ENCODE measurements at places on chromosomes 16 and 17.
A peak's percentile ranks its signal among the peaks of the same experiment; 100 is the strongest.

DNA sequence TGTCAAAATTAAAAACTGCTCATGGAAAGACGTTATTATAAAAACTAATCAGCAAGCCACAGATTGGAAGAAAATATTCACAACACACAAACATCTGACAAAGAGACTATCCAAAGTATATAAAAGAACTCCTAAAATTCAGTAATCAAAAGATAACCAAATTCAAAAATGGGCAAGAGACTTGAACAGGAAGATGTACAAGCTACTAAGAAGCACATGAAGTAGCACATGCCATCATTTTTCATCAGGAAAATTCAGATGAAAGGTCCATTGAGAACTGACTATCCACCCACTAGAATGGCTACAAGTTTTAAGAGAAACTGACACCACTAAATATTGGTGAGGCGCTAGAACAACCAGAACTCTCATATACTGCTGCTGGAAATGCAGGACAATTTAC lies 3.4 kb upstream of the HLF start:
- no peak for DNase-seq

GRCh38 chr17:67441052-67441895 lies 64.2 kb downstream of the PITPNC1 start:
- peak; percentile 67 for DNase-seq

DNA sequence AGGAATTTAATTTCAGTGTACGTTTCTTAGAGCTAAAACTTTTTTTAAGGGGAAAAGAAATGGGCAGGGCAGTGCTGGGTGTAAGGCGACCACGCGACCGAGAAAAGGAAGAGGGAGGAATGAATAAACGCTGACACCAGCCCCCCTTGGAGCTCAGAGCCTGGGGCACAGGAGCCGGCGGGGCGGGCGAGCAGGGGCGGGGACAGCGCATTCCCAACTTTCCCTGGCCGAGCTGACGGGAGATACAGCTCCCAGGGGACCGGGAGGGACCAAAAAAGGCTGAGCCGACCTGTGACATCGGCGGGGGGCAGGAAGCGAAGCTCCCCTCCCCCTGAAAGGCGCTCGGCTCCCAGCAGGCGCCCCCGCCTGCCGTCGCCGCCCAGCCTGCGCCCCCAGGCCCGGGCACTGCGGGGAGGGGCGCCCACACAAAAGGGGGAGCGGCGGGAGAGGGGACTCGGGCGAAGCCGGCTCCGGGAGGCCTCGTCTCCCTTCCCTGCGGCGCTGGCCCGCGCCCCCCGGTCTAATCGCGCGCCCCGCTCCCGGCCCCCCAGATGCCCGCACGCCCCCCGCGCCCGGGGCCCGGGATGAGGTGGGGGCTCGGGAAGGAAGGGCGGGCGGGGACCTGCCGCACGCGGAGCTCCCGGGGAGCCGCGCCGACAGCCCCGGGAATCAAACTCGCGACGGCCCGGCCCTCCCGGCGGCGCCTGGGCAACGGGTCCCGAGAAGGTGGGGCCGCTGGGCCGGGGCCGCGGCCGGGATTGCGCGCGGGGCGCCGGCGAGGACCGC lies 622 bp downstream of the CUEDC1 start:
- no peak for DNase-seq

DNA sequence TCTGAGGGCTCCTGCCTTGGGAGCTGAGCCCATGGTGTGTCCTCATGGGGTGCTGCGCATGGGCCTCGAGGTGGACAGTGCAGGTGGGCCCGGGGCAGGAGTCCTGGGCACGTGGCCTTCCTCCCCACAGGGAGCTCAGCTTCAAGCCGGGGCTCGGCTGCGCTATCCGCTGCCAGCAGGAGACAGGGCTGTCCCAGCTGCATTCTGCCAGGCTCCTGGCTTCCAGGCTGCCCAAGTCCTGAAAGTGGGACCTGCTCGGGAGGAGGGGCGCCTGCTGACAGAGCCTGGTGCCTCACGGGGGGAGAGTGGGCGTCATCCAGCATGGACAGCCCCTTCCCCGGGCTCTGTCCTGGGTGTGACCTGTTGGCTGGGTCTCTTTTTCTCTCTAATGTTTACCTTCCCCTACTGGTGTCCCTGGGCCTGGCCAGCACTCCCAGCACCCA lies 7.1 kb downstream of the TRAF7 start:
- DNase-seq: no peak

DNA sequence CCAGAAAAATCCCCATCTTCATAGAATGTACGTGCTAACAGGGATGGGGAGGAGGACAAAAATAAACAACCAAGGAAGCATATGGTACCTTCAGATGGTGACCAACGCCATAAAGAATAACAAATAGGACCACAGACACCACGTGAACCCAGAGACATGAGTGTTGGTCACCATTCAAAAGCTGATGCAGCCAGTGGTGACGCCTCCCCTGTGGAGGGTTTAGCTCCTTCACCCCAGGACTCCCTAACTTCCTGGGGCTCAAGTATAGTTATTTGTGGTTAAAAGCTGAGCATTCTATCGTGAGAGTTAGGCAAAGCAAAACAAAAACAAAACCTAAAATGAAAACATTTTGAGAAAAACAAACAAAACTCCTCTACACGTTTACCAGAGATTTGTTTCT lies 184.7 kb downstream of the SOX9 start:
- no peak for DNase-seq

DNA sequence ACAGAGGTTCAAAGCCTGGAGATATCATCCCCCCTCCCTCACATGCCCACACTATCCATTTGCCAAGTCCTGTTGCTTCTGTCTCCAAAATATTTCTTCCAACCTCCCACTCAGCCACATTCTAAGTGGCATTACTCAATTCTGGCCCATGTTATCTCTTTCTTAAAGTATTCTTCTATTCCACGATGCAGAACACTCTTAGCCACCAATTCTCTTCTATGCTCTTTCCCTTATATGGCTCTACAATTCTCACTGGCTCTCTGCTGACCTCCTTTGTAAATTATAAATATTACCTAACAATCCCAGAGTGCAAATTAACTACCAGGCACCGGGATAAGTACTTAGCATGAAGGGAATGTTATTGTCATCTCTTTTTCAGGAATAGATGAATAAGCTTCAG lies 82.4 kb downstream of the KCNJ2 start:
- DNase-seq: no peak

DNA sequence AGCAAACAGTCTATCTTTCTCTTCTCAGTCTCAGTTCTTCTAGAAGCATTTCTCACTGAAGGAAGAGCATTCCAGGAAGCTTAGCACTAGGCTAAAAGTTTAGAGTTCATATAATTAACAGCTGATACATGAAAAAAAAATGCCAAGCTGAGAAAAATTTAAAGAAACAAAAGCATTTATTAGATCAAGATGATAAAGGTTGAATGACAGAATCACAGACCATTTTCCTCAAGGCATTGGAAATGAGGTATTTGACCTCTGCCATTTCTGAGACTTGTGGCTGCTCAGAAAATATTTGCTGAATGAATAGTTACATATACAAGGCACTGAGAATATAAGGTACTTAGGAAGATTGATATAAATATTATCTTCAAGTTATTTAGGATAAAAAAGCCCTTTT lies 901.6 kb upstream of the GOT2 start:
- DNase-seq: no peak

- DNase-seq: no peak
Measured at GRCh38 chr17:81285894-81286293, 9.2 kb downstream of the SLC38A10 start.

GRCh38 chr16:10242097-10242496 lies 59.9 kb upstream of the GRIN2A start:
- no peak for DNase-seq

DNA sequence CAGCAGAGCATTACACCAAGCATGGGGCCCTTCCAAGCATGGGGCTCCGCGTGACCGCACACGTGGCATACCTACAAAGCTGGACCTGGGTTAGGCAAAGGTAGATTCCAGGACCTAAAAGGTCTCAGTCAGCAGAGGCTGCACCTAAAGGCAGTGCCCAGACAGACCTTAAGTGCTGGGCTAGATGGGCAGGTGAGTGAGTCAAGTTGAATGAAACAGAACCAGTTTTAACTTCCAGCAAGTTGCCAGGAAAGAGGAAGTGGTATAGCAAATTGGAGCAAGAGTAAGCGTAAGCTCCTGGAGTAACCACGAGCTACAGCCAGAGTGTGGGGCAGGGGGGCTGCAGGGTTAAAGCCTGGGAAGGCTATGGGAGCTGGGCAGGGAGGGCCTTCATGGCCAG lies 49.5 kb downstream of the SRCIN1 start:
- no peak for DNase-seq

GRCh38 chr17:80921741-80922579 lies 69.7 kb upstream of the CHMP6 start:
- DNase-seq: no peak

- DNase-seq: no peak
Measured at GRCh38 chr16:75620326-75621169, 2.5 kb downstream of the ADAT1 start.

- DNase-seq: no peak
Measured at GRCh38 chr16:11138022-11138768, 117.8 kb downstream of the SOCS1 start.

DNA sequence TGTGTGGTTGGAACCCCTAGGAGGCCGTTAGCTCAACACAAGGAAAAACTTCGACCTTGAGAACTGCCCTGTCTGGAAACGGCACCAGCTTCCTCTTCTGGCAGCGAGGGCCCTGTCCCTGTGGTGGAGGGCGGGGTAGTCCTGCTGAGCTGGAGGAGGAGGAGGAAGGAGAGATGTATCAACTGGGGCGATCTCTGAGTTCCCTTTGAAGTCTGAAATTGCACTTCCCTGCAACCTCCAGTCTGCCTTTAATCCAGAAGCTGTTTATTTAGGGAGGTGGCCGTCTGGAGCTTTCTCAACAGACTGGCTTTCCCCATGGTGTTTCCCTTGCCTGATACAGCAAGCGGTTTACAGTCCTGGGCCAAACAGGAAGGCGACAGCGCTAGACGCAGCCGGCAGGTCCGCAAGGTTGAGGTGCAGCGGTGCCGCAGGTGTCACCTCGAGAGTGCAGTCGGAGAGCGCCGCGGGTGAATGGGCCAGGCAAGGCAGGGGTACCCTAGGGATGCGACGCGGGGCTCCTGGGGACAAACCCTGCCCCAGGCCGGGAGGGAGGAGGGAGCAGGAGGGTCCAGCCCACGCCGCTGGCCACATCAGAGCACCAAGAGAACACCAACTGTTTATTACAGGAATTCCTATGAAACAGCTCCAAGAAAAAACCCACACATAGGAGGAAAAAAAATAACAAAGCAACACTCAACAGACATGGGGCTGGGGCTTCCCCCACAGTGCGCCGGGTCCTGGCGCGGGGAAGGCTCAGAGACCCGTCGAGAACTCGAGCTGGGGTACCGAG lies 11.4 kb upstream of the MRPS23 start:
- DNase-seq: peak; percentile 11

GRCh38 chr16:15886078-15886477 lies 2.3 kb downstream of the CEP20 start:
- no peak for DNase-seq

DNA sequence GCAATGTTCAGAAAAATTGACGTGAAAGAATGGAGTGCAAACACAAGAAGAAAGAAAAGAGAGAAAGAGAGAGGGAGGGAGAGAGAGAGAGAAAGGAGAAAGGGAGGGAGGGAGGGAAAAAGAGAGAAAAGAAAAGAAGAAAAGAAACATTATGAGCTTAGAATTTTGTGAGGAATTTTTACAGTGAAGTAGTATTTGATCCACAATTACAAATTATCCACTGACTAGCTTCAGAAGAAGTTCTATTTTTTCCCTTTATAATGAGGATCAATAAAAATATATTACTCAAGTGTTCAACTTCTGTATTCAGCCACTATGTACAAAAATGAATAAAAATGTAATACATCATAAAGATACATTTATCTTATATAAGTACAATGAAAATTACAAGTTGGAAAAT lies 494.5 kb upstream of the CA10 start:
- DNase-seq: no peak

DNA sequence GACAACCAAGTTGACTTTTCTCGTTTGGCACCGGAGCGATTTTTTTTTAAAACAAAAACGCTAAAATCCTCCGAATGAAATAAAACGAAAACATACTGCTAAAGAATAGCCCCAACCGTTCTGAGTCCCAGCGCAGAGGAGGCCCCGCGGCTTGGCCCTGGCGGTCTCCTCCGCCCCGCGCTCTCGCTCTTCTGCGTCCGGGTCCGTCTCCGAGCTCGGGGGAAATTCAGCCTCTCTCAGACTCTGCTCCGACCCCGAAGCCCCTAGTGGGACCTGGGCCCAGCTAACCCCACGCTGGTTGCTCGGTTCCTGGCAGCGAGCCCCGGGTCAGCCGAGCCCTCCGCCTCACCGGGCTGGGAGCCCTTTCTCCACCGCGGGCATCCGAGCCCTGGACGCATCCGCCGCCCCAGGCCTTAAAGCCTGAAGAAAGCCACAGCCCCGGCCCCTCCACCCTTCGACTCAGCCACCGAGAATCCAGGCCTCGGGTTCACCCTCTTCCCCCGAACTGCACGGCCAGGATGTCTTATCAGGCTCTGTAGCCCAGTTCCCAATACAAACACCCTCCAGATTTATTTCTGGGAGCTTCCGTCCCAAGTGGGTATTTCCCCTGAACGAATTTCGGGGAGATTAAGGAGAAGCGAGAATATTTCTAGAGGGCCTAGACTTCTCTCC lies 1.2 kb downstream of the TBX2 start:
- DNase-seq: no peak

GRCh38 chr17:3308603-3309002 lies 10.4 kb upstream of the OR3A1 start:
- no peak for DNase-seq

DNA sequence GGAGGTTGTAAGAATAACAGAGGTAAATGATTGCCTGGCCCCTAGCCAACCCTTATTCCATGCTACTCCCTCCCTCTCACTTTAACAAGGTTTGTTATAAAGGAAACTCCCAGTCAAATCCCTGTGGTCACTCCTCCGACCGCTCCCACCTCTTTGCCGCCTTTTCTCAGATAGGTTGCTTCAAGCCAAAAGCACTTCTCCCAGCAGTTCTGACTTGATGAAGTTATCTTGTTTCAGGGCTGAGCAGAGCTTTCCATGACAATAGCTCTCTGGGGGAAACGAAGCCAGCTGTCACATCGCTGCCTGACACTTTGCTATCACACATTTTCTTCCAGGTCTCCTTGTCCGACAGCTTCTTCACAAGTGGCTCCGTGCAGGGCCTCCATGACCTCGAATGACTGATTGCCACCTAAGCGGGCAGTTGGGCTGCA lies 278.6 kb downstream of the HAPSTR1 start:
- DNase-seq: no peak

Measured in activated T-cell treated with anti-CD3 and anti-CD28 coated beads for 4 hours (primary cell).